ENCODE measurements at places on chromosomes 6 and 20.

DNA sequence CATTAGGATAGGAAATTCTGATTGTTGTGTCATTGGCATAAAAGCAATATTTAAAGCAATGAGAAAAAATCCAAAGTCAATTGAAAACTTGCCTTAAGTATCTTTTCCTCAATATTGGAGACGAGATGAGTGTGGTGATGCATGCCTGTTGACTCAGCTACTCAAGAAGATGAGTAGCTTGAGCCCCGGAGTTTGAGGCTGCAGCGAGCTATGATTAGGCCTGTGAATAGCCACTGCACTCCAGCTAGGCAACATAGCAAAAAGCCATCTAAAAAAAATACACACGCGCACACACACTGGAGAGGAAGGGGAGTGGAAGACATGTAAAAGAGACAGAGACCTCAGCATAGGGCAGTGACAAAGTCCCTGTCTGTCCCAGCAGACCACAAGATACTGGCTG, 9.7 kb upstream of the MARCKS start:
- H3K27me3 ChIP-seq = no peaks in the 10 kb centered on the region
- no peaks in the 10 kb centered on the region for H3K36me3 ChIP-seq
- H3K4me1 ChIP-seq = no peaks in the 10 kb centered on the region
- DNase-seq = no peak

GRCh38 chr20:11936157-11936556, 18.5 kb downstream of the BTBD3 start:
- no peak overlapping the region for H3K4me3 ChIP-seq
- no peak for DNase-seq
- H3K4me1 ChIP-seq = no peaks in the 10 kb centered on the region
- H3K27ac ChIP-seq = no peak overlapping the region

- peak within 1 kb of the TSS; percentile 86 for H3K4me3 ChIP-seq
- peak within 1 kb of the TSS; percentile 12 for H3K27ac ChIP-seq
- no peaks in the 10 kb centered on the region for H3K27me3 ChIP-seq
- H3K4me1 ChIP-seq = peaks cover 42% of the 10 kb centered on the region
- H3K36me3 ChIP-seq = no peaks in the 10 kb centered on the region
These were observed at the start of gene TJAP1 for GRCh38 chr6:43477235-43478007. Gene TJAP1 (plus strand): TSS chr6:43477570. CDS start chr6:43499002, 21,432 bp downstream.

- H3K4me1 ChIP-seq = peaks cover under 1% of the 10 kb centered on the region
- H3K27ac ChIP-seq = no peak overlapping the region
- no peaks in the 10 kb centered on the region for H3K36me3 ChIP-seq
- no peaks in the 10 kb centered on the region for H3K27me3 ChIP-seq
- no peak overlapping the region for H3K4me3 ChIP-seq
These were observed 85.2 kb upstream of the PRDM1 start for GRCh38 chr6:106000935-106001334.

- H3K4me1 ChIP-seq = no peaks in the 10 kb centered on the region
- DNase-seq = no peak
- H3K27ac ChIP-seq = no peak overlapping the region
- no peaks in the 10 kb centered on the region for H3K27me3 ChIP-seq
- no peak overlapping the region for H3K4me3 ChIP-seq
- no peaks in the 10 kb centered on the region for H3K36me3 ChIP-seq
These were observed 41.2 kb upstream of the CHRNA4 start for GRCh38 chr20:63402181-63402859.

GRCh38 chr6:148565930-148566663, 180.7 kb upstream of the UST start:
- peak; percentile 13 for DNase-seq
- no peaks in the 10 kb centered on the region for H3K27me3 ChIP-seq
- H3K27ac ChIP-seq = no peak overlapping the region
- H3K4me1 ChIP-seq = peaks cover 7% of the 10 kb centered on the region

DNA sequence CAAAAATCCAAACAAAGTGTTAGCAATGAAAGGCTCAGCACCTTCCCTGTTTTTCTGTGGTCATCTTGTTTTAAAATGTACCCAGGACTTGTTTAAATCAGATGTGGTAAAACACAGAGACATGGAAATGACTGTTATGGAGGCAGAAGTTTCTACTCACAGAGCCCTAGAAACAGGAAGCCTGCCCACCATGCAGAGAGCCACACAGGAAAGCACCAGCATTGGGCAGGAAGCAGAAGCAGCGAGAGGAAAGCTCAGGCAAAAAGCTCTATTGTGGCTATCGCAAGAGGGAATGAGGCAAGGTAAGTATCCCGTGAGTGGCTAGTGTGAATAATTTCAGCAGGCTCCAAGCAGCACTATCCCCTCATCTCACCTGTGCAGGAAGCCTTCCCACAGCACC, 42.8 kb downstream of the GPR6 start:
- H3K36me3 ChIP-seq = no peaks in the 10 kb centered on the region
- no peak overlapping the region for H3K4me3 ChIP-seq
- H3K27ac ChIP-seq = no peak overlapping the region
- no peaks in the 10 kb centered on the region for H3K4me1 ChIP-seq
- 0 out of 2 replicates have a peak, but pooled peaks cover 6% of the 10 kb centered on the region for H3K27me3 ChIP-seq

DNA sequence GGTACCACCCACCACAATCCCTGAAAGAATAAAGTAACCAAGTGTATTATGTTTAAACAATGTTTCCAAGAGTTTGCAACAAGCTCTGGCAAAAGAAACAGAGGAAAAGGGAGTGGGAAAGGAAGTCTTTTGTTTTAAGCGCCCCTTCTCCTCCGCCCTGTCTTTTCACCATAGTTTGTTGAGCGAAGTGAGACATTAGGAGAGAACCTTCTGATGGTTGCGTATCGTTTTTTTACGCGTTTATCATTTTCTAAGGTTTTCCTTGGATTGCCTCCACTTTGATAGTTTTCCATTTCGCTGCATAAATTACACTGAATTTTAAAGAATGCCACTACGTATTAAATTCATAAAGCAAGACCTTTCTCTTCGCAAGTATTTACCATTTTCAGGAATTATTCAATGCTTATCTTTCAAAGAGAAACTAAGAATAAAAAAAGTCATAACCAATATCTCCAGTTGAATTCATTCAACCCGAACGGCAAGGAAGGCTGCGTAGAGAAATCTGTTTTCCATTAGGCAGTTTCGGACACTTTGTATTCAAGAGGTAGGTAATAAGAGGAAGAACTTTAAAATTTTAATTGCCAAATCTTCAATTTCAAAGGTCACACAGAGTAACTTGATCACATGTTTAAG, 920 bp upstream of the EPHA7 start:
- no peak overlapping the region for H3K27ac ChIP-seq
- H3K27me3 ChIP-seq = no peaks in the 10 kb centered on the region
- no peak for DNase-seq
- H3K36me3 ChIP-seq = no peaks in the 10 kb centered on the region

- no peak overlapping the region for H3K27ac ChIP-seq
- no peaks in the 10 kb centered on the region for H3K36me3 ChIP-seq
- H3K27me3 ChIP-seq = no peaks in the 10 kb centered on the region
These were observed 46.7 kb downstream of the RALY start for GRCh38 chr20:34040300-34040995.

DNA sequence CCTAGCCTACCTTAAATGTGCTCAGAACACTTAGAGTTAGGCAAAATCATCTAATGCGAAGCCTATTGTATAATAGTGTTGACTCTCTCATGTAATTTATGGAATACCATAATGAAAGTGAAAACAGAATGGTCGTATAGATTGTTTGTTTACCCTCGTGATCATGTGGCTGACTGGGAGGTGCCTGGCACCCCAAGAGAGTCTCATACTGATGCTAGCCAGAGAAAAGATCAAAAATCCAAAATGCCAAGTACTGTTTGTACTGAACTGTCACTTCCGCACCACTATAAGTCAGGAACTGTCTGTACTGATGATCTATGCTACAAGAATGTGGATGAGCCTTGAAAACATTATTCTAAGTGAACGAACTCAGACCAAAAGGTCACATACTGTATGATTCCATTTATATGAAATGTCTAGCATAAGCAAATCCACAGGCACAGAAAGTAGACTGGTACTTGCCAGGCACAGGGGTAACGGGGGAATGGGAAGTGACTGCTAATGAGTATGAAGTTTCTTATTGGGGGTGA, 22.4 kb downstream of the ZMYND8 start:
- no peaks in the 10 kb centered on the region for H3K27me3 ChIP-seq
- H3K27ac ChIP-seq = peak overlapping the region; percentile 23
- H3K4me1 ChIP-seq = peaks cover 78% of the 10 kb centered on the region
- H3K36me3 ChIP-seq = no peaks in the 10 kb centered on the region
- no peak for DNase-seq

DNA sequence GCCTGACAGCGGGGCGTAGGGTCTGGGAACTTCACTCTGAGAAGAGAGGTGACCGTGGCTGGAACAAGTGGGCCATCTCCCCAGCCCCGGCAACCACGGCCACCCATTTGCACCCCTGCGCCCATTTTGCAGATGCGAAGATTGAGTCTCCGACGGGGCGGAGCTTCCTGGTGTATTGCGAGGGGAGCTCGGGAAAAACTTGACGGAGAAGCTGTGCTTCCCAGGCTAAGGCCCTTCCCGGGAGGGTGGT, 653 bp downstream of the ZNF335 start:
- no peaks in the 10 kb centered on the region for H3K27me3 ChIP-seq
- peak overlapping the region; percentile 94 for H3K4me3 ChIP-seq

Data from HCT116 (cell line).